GM04504 (cell line): ENCODE measurements at places on chromosomes 12 and 14.

GRCh38 chr14:85288041-85288440, 241.9 kb upstream of the FLRT2 start:
- no peak for DNase-seq

DNA sequence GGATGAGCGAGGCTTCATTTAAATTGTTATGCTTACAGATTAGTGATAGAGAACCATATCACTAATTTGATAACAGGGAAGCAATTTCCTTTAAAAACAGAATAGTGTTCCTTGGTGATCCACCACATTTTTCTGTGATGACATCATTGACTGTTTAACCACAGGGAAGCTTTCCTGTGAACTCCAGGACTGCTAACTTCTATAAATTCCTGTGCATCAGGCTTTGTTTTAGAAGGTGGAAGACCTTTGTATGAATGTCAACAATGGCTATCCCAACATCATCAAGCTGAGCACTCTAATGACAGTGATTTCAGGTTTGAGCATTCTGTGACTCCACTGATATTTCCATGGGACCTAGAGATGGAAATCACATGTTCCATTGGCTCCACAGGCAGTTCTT, 177.1 kb downstream of the RMST start:
- DNase-seq: no peak

DNA sequence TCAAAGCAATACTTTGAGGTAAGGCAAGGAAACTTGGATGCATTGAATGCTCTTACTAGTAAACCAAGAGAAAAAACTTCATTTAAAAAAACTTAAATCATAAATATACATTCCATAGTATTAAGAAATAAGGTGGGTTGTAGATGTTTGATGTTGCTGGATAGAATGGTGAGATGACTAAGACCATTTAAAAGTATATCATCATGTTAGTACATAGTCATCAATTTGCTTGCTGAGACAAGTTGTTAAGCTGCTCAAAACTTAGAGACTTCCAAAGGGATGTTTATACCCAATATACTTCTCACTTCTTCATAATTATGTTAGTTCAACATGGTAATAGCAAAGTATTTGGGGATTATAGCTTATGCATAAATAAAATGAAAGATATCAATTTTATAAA, 675.5 kb upstream of the MGAT4C start:
- no peak for DNase-seq

DNA sequence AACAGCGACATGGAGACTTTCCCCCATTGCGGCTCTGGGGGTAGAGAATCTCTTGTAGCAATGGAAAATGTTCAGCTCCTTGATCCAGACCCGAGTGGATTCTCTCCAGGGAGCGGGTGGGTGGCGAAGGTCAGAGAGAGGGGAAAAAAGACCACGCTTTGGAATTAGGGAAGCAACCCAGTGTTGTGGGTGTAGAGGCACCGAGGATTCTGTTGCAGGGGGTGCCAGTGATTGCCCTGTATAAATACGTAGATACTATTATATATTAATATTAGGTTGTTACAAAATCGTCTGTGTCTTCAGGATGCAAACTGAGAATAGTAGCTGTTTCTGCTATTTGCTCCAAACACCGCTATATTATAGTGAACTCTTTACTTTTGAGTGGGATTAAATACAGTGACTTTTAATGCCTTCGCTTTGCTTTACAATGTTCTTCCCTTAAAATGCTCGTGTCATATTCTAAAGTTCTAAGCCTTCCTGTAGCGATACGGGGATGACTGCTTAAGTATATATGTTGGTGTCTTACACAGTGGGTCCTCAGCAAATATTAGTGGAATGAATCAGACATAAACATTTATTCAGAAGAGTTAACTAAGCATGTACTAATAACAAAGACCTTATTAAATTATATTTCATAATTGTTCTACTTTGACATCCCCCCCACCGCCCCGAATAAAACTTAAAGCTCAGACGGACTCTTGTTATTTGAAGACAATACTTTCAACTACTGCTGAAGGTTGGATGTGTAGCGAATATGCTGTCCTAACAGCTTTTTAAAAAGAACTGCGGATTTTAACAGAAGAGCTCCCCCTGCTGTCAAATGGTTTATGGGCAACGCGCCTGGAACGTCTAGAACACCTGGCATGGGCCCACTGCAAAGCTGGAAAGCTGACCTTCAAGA, 136.4 kb upstream of the KRAS start:
- DNase-seq: peak; percentile 79

DNA sequence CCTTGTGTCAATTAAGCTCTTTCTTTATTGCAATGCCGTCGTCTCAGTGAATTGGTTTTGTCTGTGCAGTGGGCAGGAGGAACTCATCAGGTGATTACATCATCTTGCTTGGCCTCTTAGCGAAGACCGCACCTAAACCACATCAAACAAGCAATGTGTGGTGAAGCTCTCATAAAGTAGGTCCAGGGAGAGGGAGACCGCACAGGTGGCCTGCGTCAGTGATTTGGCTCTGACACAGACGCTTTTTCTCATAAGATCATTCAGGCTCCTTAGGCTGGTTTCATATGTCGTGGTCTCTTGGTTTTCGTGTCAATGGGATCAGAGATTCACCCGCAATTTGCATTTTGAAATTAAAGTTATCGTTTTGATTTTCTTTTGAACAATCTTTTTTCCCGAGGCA, 6.7 kb upstream of the TESC start:
- DNase-seq: no peak

DNA sequence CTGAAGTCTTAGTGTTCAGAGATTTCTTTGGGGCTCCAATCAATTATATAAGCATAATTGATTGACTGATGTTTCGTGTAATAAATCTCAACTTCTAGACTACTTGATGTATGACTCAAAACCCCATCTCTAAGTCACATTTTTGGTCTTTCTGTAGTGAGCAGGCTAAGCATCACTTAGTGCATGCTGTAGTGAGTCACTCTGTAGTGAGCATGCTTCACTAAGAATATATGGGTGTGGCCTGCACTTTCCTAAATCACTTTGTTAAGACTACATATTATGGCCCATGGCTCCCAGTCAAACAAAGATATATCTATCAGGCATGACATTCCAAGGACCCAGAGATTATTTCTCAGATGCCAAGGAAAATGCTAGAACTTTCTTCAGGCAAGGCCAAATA, 909.4 kb upstream of the LRFN5 start:
- DNase-seq: no peak

DNA sequence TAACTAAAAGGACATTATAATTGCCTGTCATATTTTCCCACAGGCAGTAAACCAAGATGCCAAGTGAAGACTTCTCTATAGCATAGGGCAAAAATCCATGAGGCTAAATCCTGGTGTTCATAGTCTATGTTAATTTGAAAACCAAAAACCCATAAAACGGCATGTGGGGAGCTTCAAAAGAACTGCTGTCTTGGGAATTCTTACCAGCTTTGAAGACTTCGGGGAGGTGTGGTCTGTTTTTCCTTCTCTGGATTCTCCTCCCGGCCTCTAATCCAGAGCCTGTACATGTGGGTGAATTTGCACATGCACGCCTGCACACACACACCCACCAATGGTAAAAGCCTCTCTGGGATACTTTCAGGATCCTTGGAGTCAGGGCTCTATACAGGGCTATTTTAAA, 61.9 kb upstream of the IFNG-AS1 start:
- no peak for DNase-seq

GRCh38 chr12:110606253-110606611, 7.7 kb upstream of the TCTN1 start:
- no peak for DNase-seq

GRCh38 chr12:105222284-105222655, 13.7 kb downstream of the APPL2 start:
- no peak for DNase-seq

DNA sequence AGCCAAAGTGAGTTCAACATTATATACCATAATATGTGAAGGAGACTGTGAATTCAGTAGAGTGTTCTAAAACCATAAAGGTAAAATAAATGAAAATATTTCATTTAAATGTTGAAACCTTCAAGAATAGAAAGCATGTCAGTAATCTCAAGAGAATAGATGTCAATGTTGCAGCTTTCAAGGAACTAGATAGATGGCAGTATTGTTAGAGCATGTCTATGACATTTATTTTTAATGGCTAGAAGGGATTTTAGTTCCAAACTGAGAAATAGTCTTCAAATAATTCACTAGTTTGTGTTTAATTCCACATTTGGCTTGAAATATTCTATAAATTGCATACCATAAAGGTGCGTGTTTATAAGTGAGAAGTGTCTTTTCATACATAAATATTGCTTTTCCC, 326.5 kb downstream of the FLRT2 start:
- DNase-seq: no peak

GRCh38 chr12:54973556-54973955, 11.0 kb downstream of the TESPA1 start:
- DNase-seq: no peak

GRCh38 chr14:66432334-66432733, 53.8 kb upstream of the CCDC196 start:
- no peak for DNase-seq
